IPS DF 6.9 (cell line): ENCODE measurements at places on chromosomes 16 and 17.

DNA sequence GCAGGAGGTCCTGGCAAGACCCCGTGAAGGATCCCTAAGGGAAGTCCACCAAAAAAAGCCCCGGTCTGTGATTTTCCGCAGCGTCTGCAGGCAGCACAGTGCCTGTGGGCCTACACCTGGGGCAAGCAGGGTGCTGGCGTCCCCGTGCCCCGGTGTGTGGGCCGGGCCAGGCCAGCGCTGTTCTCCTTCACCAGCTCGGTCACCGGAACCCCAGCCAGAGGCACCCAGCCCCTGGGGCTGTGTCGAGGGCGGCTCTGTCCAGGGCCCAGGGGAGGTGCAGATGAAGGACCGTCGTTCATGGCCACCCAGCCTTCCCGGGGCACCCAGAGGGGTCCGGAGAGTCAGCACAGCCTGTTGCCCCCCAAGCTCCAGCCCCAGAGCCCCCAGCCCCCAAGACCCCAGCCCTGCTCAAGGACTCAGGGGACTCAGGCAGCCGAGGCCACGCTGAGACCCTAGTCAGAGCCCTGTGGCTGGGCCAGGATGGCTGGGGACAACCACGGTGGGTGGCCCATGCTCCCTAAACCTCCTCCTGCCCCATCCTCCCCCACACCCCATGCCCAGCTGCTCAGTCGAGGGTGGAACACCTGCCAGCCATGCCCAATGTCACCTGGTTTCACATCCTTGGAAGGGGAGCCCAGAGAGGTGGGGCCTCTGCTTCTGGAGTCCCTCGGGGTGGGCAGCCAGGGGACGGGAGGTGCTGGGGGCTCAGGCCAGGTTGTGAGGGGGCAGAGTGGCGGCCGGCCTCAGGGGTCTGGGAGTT, 5.7 kb upstream of the C1QTNF8 start:
- no peak for DNase-seq

DNA sequence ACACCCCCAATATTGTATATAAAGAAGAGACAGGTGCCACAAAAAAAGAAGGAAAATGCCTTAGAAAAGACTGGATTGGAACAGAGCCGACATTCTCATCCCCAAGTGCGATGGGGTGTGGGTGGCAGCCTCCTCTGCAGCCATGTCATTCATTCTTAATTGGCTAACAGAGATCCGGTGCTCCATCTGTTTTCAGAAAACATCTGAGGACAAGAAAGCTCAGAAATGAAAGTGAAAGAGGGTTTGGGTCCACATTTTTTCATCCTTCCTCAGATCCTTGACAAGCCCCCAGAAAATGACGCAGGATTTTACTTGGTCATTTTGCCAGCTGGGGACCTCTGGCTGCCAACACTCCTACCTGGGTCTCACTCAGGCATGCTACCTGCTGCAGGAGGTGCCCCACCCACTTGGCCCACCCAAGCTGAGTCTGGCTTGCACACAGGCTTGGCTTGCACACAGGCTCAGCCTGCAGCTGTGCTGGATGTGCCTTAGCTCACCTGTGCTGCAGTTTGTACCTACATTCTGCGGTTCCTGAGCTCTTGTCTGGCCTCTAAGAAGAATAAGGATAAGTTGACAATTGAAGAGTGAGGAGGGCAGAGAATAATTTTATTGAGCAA, 21.9 kb downstream of the KIF2B start:
- no peak for DNase-seq

DNA sequence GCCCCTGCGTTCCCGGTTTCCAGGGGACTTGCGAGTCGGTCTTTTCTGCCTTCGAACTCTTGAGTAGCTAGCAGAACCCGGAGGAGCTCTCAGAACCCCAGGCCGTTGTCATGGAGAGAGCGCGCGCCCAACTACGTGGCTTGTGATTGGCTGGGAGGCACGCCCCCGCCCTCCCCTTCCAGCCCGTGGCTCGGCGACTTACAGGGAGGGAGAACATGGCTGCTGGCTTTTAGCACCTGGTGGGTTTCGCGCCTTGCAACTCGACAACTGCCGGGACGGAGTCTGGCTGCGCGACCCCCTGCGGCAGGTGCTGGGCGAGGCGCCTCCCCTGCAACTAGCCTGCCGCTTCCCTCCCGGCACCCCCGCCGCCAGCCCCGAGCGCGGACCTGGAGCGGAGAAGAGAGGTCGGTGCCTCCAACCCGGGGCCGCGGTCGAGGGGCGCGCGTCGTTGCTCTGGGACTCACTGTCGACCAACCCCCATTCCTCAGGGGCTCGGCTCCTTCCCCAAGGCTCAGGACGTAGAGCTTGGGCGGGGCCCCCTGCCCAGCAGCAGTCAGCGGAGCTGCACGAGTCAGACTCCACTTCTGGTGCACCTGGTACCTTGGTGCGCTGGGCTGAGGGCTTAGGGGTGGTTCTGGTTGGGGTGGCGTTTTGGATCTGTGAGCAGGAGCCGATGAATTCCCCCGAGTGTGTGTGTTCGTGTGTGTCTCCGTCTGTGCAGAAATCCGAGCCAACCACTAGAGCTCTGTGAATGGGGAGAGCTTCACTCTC, 9.0 kb upstream of the ZFP90 start:
- DNase-seq: peak; percentile 82

- DNase-seq: no peak
Measured at GRCh38 chr17:67187927-67188326, 57.1 kb downstream of the HELZ start.

- DNase-seq: no peak
Measured at GRCh38 chr17:20116683-20117309, 107.6 kb downstream of the SPECC1 start.

DNA sequence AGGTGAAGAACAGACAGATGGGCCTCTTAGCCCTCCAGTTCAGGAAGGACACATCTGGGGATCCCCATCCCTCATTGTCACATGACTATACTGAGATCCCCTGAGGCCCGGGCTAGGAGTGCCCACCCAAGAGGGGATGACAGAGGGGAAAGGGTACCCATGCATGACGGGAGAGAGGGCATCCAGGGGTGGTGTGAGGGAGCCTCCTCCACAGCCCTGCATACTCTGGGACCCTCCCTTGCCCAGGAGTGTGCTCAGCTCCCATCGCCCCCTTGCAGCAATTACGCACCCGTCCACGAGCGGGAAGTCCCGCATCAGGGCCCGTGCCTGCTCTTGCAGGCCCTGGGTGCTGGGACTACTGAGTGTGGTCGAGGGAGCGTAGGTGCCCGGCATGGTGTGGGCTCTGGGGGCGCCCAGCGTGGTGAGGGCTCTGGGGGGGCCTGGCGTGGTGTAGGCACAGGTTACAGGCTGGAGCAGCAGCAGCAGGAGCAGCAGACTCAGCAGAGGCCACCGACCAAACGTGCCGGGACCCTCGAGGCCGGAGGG, 6.5 kb downstream of the DPEP2 start:
- no peak for DNase-seq

GRCh38 chr16:4415538-4416199, 727 bp downstream of the CORO7 start:
- no peak for DNase-seq

- no peak for DNase-seq
Measured at GRCh38 chr17:40416671-40417070, 1.0 kb downstream of the TOP2A start.

GRCh38 chr16:8375232-8375587, 215.1 kb downstream of the TMEM114 start:
- no peak for DNase-seq

- no peak for DNase-seq
Measured at GRCh38 chr17:676060-676700, 38.5 kb downstream of the VPS53 start.

GRCh38 chr17:7133424-7133823, 18.8 kb upstream of the ASGR2 start:
- DNase-seq: no peak

DNA sequence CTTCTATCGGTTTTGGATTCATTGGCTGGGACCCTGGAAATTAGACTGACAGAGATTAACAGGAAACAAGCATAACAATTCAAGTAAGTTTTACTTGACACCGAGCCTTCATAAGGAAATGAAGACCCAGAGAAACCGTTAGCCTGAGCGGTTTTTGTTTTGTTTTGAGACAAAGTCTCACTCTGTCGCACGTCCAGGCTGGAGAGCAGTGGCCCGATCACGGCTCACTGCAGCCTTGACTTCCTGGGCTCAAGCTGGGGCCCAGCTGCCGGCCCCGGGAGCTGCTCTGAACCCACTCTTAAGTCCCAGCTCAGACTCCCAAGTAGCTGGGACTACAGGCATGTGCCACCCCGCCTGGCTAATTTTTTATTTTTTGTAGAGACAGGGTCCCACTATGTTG, 321.3 kb downstream of the SEC14L1 start:
- DNase-seq: no peak

DNA sequence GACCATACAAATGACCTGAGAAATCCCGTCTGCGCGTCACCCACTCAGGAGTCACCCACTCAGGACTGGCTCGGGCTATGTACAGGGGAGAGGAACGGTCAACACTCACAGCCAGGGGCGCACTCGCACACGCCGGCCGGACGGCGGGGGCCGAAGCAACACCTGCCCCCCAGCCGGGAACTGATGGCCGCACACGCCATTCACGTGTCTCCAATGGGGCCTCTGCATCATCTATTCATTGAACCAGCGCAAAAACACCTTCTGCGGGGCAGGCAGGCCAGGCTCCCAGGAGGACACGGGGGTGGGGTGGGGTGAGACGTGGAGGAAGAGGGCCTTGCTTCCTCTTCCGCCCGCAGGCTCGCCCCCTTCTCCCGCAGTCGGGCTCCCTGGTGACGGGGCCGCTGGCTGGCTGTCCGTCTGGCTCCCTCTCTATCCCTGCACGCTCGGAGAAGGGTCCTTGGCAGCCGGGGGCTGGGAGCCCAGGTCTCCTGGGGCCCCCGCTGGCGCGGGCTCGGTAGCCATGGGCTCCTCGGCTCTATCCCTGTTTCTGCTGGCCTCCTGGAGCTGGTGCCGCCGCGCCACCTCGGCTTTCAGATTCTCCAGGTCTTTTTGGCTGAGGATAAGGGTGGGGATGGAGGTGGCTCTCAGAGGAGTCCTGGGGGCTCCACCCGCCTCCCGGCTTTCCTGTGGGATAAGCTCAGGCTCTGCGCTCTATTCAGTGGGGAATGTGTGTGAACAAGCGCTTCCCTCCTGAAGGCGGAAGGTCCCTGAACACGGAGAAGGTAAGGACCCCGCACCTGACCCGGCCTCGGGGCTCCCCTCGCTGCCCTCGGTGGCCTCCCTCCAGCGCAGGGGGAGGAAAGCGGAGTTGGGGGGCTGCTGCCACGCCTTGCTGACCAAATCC, 21.1 kb downstream of the CLUH start:
- no peak for DNase-seq

GRCh38 chr16:69823831-69824563, 61.9 kb downstream of the WWP2 start:
- DNase-seq: no peak

- no peak for DNase-seq
Measured at GRCh38 chr17:79113699-79114457, 39.3 kb downstream of the ENGASE start.

GRCh38 chr16:24288516-24288915, 32.4 kb downstream of the CACNG3 start:
- DNase-seq: no peak

- DNase-seq: no peak
Measured at GRCh38 chr16:13333336-13333735, 431.9 kb downstream of the SHISA9 start.

DNA sequence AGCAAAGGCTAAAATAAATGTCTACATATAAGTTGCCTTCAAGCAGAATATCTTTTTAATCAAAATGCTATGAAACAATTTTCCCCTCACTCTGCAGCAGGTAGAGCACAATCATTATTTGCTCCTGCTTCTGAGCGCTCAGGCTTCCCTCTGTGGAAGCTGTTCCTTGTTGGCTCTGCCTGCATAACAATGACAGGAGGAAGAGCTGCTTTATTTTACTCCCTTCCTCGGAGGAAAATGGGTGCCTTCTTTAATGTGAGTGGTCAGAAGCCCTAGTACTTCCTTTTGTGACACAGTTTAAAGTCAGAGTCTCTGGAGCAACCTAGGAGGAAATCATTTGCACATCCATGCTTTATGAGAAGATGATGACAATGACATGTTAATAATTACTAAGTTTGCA, 492.1 kb downstream of the CDH8 start:
- DNase-seq: no peak

- DNase-seq: no peak
Measured at GRCh38 chr17:7841915-7842379, 7.9 kb downstream of the KDM6B start.

- no peak for DNase-seq
Measured at GRCh38 chr17:47797797-47798196, 23.8 kb downstream of the OSBPL7 start.

GRCh38 chr17:15910791-15911190, 34.1 kb upstream of the ADORA2B start:
- no peak for DNase-seq

DNA sequence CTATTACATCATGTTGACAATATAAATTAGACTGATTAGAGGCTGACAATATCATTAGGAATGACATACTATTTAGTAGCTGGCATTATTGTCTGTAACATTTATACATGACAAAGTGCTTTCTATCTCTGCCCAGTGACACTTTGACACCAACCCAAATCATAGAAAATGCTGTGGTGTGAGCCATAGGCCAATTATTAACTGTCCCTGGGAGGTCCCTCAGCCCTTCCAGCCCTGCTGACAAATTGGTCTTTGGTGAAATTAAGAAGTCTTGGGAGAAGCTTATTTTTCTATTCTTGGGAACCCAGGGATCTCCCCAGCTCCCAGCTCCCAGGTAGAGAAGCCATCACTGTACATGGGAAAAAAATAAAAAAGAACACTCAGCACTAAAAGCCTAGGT, 179.6 kb downstream of the AIPL1 start:
- DNase-seq: no peak

DNA sequence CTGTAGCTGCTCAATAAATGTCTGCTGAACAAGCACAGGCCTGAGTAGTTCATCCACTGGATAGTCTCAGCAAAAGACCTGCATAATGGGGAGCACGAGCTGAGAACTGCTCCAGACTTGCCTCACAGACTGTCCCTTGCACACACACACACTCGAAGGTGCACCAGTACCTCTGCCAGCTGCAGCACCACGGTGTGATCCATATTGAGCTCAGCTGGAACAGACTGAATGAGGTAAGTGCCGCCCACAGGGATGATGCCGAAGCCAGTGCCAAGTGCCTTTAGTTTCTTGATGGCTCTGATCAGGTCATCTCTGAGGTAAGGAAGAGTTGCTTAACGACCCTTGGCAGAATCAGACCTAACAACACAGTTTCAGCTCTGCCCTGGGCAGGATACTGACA, 11.6 kb downstream of the SNF8 start:
- no peak for DNase-seq

DNA sequence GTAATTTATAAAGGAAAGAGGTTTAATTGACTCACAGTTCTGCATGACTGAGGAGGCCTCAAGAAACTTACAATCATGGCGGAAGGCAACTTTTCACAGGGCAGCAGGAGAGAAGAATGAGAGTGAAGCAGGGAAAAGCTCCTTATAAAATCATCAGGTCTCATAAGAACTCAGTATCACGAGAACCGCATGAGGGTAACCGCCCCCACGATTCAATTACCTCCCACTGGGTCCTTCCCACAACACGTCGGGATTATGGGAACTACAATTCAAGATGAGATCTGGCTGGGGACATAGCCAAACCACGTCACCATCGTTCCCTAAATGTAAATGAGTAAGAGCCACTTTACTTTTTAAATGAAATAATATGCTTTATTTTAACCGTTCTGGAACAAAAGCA, 89.9 kb upstream of the NACA2 start:
- DNase-seq: no peak

GRCh38 chr16:9969580-9969979, 212.6 kb downstream of the GRIN2A start:
- no peak for DNase-seq

GRCh38 chr16:82384949-82385348, 214.9 kb upstream of the MPHOSPH6 start:
- no peak for DNase-seq

- no peak for DNase-seq
Measured at GRCh38 chr16:2952679-2953078, 11.4 kb upstream of the KREMEN2 start.
